ENCODE measurements at places on chromosomes 1 and 21. TPM values are rescaled to one million over a fixed set of nuclear protein-coding genes. Genes with fewer than 3 reads are reported as not detected.

Gene CD247
- not detected for total RNA-seq

GRCh38 chr1:172004671-172005070, 163.4 kb downstream of the DNM3 start:
- DNase-seq = no peak

DNA sequence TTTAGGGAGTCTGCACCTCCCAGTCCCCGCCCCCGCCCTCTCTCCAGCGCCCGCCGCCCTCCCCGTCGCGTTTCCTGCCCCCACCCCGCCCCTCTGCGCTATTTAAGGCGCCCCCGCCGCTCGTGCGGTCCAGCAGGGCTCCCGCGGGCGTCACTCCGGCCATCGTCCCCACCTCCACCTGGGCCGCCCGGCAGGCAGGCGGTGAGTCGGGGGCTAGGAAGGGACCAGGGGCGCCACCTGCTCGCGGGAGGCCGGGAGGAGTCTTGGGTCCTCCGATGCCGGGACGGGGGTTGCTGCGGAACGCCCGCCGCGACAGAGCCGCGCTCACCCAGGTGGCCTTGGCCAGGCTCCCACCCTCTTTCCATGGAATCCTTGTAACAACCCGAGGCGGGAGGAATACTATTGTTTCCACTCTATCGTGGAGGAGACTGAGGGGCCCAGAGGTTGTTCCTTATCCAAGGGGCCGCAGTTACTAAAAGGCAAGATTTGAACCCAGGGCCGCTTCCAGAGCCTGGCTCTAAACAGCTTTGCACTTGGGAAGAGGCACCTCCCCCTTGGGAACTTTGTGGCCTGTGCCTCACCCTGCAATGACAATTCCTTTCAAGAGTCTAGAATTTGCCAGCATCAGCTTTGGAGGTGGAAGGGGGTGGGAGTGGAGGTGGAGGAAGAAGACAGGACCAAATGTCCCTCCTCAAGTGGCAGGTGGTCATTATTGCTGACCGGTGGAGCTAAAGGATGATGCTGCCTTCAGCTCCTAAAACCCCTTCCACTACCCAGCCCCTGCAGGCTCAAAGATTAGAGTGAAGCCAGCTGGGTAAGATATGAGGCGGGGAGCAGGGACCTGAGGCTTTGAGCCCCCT, at the start of gene GJA4:
Gene GJA4 (plus strand): TSS at position 132 of the 860 bp plus-strand sequence. CDS start 1,215 bp downstream, outside the sequence.
- DNase-seq = no peak

- DNase-seq = no peak
Observed at GRCh38 chr1:22366346-22366745, 85.3 kb upstream of the ZBTB40 start.

- DNase-seq = no peak
Observed at GRCh38 chr1:59029411-59030167, 245.7 kb upstream of the JUN start.

Gene PGLYRP4
- 0.17 TPM for total RNA-seq

- no peak for DNase-seq
Observed at GRCh38 chr1:154755858-154756730, 114.0 kb downstream of the KCNN3 start.

DNA sequence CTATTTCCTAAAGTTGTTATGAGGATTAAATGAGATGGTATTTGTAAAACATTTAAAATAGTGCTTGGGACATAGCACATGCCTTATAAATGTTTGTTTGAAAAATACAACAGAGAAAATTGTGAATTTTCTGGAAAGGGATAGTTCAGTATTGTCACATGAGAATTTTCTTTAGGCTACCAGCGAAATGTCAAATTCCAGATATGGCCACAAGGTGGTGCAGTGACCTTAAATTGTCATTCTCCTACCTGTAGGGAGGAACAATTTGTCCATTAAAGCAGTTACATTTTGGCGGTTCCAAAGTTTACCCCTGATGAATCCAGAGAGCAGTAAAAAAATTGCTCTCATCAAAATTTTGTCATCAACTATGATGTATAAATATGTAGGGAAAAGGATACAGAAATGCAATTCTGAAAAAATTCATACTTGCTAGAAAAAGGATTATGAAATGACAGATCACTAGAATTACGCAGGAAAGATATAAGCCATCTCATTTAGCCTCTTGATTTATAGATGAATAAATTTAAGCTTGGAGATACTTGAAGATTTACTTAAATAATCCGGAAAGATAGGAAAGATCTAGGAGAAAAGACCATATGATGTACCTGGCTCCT, 50.2 kb upstream of the TSHB start:
- peak; percentile 39 for DNase-seq

DNA sequence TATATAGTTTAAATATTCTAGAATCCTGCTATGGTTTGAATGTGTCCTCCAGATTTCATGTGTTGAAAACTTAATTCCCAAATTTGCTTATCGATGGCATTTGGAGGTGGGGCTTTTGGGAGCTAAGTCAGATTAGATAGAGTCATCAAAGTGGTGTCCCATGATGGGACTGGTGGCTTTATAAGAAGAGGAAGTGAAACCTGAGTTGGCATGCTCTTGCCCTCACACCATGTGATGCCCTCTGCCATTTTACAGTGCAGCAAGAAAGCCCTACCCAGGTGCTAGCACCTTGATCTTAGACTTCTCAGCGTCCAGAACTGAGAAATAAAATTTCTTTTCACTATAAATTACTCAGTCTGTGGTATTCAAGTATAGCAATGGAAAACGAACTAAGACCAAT, 111.3 kb downstream of the TGFB2 start:
- DNase-seq = no peak

GRCh38 chr1:74790453-74790852, 57.5 kb downstream of the TYW3 start:
- no peak for DNase-seq

Gene RIPPLY3
- total RNA-seq = 0.17 TPM

- peak; percentile 33 for DNase-seq
Observed at GRCh38 chr1:177959811-177960515, 9.9 kb downstream of the SEC16B start.

DNA sequence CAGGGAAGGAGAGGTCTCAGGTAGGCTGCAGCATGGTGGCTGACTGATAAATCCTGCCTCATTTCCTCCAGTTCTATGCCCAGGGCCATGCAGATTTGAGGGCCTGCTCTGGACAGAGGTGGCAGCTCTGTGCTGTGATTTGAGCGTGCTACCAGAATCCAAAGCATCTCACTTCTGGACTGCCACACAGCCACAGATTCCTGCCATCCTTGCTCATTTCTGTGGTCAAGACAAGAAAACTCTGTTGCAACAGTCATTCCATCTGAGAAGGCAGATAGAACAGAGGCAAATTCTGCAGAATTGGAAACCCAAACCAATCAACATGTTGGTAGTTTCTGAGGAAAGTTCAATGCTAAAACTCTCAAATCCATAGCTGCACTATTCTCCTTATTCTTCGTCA, 102.8 kb upstream of the GALNT2 start:
- no peak for DNase-seq

GRCh38 chr1:160124705-160125478, 9.3 kb downstream of the ATP1A2 start:
- DNase-seq = peak; percentile 84

Gene AKR7A3
- 0.50 TPM for total RNA-seq

Gene CDC7
- total RNA-seq = 2.8 TPM

DNA sequence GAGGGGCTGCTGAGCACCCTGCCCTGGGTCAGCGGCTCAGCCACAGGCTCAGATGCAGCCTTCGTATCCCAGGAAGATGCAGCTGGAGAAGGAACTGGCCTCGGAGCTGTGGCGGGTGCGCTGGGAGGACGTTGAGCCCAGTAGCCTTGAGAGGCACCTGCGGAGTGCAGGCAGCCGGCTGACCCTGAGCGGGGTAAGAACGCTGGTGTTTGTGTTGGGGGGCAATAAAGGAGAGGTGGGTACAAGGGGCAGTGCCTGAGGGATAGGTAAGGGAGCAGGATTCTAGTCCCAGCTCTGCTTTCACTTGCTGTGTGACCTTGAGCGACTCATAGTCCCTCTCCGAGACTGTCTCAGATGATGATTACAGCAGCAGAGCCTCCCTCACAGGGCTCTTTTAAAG, 6.4 kb downstream of the NPR1 start:
- DNase-seq = no peak
